ENCODE measurements at places on chromosomes 5 and 9. TPM values are rescaled to one million over a fixed set of nuclear protein-coding genes. Genes with fewer than 3 reads are reported as not detected.

The C9 gene
- polyA plus RNA-seq = not detected

The PFN3 gene
- polyA plus RNA-seq = not detected

The PCDHGB4 gene
- polyA plus RNA-seq = not detected

DNA sequence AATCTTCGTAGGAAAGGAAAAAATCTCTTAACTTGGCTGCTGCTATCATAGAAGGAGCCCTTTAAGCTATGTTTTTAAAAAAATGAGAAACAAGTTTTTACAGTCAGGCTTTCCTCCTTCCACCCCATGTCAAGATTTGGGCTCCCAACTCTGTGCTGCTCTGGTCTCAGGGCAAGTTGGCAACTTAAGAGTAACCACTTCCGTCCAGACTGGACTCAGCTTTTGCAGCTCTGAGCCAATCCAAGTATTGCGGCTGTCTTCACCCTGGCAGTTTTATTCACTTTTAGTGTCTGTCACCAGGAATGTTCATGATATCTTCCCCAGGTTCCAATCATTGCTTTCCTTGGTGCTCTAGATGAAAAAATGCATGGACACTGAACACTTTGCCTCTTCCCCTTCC lies 115.9 kb upstream of the GAS1 start:
- DNase-seq = no peak

DNA sequence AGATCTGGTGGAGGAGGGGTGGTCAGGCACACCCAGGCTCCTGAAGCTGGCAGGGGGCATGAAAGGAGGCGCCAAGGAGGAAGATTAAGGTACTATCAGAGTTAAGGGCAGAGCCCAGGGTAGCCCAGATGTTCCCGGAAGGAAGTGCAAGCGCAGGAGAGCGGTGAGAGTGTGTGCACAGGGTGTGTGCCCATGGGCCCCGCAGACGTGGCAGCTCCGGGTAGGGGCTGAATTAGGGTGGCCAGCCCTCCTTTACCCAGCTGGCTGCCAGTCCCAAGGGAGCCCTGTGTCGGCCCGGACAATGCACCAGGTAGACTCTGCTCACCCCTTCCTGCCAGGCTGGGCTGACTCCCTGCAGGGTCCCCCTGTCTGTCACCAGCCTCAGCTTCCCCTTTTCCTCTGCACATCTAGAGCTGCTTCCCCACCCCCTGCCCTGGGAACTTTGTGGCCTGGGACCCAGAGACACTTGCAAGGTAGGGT lies at the start of gene SMIM33:
Gene SMIM33, plus strand, starts transcription at position 184 of the 480 bp plus-strand sequence. Its CDS starts 118 bp downstream, at position 302.
- DNase-seq = peak; percentile 47

DNA sequence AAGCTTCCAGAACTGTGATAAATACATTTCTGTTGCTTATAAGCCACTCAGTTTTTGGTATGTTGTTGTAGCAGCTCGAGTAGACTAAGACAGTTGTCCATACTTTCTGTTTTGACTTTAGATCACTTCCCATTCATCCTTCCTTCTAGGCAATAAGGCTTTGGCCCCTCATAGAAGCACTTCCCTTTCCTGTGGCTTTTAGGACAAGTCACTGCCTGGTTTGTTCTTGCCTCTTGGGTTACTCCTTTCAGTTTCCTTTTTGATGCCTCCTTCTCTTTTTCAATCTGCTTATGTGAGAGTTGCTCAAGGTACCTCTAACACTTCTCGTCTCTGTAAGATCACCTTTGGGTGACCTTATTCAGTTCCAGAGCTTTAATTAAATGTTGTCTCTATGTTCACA lies 72.4 kb upstream of the NTRK2 start:
- DNase-seq = no peak

DNA sequence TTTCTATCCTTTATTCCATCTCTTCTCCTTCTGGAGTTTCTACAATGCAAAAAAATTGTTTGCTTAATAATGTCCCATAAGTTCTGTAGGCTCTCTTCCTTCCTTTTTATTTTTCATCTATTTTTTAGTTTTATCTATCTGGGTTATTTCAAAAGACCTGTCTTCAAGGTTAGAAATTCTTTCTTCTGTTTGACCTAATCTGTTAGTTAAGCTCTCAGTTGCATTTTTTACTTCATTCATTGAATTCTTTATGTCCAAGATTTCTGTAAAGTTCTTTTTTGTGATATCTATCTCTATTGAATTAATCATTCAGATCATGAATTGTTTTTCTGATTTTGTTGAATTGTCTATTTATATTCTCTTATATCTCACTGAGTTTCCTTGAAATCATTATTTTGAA lies 145.9 kb upstream of the TLE4 start:
- DNase-seq = no peak

DNA sequence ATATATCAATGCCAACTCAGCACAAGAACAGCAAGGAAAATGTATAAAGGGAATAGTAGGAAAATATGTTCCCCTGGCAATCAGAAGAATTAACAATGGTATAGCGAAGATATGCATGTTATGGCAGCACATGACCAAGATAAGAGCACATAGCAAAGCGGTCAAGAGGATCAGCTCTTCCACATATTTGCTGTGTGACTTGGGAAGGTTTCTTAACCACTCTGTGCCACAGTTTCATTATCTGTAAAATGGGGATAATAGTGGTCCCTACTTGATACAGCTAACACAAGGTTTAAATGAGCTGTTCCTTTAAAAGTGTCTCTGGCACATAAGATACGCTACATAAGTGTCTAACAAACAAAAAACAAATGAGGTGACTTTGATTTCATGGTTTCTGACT lies 77.9 kb upstream of the PIP5K1B start:
- DNase-seq = no peak

DNA sequence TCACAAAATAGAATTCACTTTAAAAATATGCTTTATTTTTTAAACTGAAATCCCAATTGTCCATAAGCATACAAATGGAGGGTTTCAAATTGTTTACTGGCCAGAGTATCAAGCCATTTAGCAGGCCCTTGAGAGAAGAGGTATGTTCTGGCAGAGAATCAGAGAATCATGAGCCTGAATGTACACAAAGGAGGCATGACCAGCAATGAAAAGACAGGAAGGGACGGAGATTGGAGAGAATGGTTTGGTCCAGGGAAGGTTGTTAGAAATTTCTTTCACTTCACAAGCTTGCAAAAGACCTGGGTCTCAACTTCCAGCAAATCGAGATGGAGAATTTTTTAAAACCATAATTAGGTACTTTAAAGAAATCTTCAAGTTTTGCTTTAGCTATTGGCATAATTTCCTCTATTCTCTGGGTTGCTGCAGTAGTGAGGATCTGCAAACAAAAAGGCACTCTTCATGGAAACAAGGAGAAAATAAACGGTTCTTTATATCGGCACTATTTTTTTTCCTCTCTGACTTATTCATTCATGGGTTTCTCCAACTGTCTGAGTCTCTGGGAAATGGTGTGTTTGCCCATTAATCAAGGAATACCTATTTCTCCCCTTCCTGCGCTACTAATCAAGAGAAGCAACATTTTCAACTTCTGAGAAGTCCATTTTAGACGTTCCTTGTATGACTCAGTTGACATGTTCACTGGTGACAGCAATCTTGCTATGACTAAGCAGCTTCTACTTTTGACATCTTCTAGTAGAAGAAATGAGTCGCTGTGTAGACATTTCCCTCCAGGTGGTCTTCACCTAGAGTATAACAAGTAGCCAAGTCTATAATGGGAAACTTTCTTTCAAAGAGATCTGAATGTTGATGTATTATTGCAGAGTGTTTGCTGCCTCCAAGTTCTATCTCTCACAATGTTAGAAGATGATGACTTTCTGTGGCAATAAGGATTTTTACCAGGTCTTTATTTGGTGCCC lies 23.1 kb upstream of the ERCC6L2 start:
- no peak for DNase-seq

DNA sequence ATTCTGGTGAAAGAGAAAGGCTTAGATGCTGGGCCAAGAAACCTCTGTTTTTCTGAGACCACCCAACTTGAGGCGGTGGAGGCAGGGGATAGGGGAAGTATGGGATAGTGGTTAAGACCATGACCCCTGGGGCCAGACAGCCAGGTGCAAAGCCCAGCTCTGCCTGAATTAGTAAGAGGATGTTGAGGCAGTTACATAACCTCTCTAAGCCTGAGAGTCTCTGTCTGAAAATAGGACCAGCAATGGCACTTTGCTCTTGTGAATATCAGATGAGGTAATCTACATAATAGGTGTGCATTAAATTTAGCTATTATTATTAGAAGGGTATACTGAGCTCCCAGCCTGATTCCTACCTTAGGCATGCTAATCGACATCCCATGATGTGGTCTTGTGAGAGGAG lies 68.2 kb downstream of the DOCK2 start:
- no peak for DNase-seq

- no peak for DNase-seq
Observed at GRCh38 chr9:134375430-134376385, 49.5 kb downstream of the RXRA start.

DNA sequence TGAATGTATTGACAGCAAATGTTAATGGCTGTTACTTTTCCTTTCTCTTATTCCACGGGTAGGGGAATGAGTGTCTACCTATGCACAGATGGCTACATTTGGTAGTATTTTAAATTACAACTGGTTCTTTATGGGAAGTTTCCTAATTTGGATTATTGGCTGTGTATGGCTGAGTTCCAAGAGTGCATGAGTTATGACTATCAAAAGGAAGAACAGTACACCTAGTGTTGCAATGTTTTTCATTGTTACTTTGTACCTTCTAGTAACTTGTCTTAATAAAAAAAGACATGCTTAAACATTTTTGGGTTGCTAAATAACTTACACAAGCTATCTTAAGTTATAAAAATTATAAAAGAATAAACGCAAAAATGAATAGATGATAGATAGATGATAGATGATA lies 35.8 kb upstream of the MAMDC2 start:
- DNase-seq = no peak

GRCh38 chr9:133029994-133030316 lies 842 bp upstream of the GTF3C5 start:
- no peak for DNase-seq

Measured in naive thymus-derived CD4-positive, alpha-beta T cell (primary cell).